Activated naive CD4-positive, alpha-beta T cell treated with anti-CD3 and anti-CD28 coated beads for 36 hours (primary cell): ENCODE measurements at places on chromosomes 1 and 21. TPM values are rescaled to one million over a fixed set of nuclear protein-coding genes. Genes with fewer than 3 reads are reported as not detected.

The FCER1A gene
- not detected for total RNA-seq

The MX2 gene
- total RNA-seq: 33.4 TPM

The ICOSLG gene
- total RNA-seq: 1.4 TPM

The ANKRD35 gene
- total RNA-seq: 0.20 TPM

The TEX38 gene
- not detected for total RNA-seq

DNA sequence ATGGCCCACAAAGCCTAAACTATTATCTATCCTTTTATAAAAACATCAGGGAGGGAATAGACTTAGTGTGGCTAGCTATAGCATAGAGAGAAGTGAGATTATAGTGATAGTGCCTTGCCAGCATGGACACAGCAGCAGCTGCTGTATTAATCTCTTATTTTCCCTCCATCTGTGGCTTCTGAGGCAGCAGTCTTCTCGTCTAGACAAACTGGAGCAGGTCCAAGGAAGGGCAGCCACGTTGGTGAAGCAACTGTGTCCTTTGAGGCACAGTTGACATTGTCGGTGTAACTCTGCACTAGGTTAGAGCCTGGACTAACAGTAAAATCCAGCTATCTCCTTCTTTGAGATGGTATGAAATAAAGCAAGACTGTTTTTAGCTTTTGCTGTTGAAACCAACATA is 131.3 kb downstream of the CACHD1 start:
- no peak overlapping the region for H3K27ac ChIP-seq
- DNase-seq: no peak
- H3K4me3 ChIP-seq: no peak overlapping the region

GRCh38 chr1:198937231-198938031 is 298.6 kb downstream of the PTPRC start:
- H3K27ac ChIP-seq: peak overlapping the region; percentile 84
- H3K4me1 ChIP-seq: peaks cover 21% of the 10 kb centered on the region
- H3K36me3 ChIP-seq: peaks cover 2% of the 10 kb centered on the region
- H3K27me3 ChIP-seq: no peaks in the 10 kb centered on the region
- H3K4me3 ChIP-seq: peak overlapping the region; percentile 89

- no peak overlapping the region for H3K4me3 ChIP-seq
- H3K27ac ChIP-seq: no peak overlapping the region
- H3K4me1 ChIP-seq: peaks cover 44% of the 10 kb centered on the region
- H3K27me3 ChIP-seq: no peaks in the 10 kb centered on the region
- no peak for DNase-seq
Observed at GRCh38 chr1:116741836-116742565, 12.2 kb upstream of the CD2 start.

DNA sequence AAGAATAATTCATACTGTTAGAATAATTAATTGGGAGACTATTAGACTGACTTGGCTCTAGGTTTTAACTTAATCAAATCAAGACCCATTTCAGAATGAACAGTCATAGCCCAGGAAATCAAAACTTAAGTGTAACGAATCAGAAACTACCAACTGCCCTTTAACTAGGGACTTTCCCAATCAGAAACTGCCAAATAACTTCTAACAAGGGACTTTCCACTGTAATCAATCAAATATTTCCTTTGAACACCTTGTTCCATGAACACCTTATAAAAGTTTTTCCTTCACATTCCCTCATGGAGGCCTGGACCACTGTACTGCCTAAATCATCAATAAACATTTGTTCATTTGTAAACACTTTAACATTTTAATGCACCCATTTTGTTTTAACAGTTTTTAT is 1054.7 kb upstream of the TMPRSS15 start:
- no peak for DNase-seq
- H3K27me3 ChIP-seq: no peaks in the 10 kb centered on the region
- H3K4me3 ChIP-seq: no peak overlapping the region
- H3K4me1 ChIP-seq: no peaks in the 10 kb centered on the region
- H3K27ac ChIP-seq: no peak overlapping the region
- H3K36me3 ChIP-seq: no peaks in the 10 kb centered on the region

DNA sequence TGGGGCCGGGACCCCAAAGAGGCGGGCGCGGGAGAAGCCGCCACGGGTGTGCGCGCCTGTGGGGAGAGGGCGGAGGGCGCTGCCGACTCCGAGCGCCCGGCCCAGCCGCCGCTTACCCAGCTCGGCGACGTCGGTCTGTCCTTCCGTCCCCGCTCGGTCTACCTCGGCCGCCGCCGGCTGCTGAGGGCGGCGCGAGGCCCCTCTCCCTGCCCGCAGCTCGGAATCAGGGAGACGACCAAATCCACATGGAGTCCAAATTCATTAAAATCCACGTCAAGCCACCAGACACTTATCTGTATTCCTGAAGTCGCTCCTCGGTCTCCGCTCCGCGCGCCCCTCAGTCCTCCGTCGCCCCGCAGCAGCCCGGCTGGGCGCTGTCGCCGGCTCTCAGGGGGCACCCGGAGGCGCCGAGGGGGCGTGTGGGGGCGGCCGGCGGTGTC is 637 bp downstream of the PLXNA2 start:
- H3K27ac ChIP-seq: no peak overlapping the region
- peaks cover 26% of the 10 kb centered on the region for H3K27me3 ChIP-seq
- peak overlapping the region; percentile 78 for H3K4me3 ChIP-seq
- H3K36me3 ChIP-seq: no peaks in the 10 kb centered on the region
- DNase-seq: no peak

DNA sequence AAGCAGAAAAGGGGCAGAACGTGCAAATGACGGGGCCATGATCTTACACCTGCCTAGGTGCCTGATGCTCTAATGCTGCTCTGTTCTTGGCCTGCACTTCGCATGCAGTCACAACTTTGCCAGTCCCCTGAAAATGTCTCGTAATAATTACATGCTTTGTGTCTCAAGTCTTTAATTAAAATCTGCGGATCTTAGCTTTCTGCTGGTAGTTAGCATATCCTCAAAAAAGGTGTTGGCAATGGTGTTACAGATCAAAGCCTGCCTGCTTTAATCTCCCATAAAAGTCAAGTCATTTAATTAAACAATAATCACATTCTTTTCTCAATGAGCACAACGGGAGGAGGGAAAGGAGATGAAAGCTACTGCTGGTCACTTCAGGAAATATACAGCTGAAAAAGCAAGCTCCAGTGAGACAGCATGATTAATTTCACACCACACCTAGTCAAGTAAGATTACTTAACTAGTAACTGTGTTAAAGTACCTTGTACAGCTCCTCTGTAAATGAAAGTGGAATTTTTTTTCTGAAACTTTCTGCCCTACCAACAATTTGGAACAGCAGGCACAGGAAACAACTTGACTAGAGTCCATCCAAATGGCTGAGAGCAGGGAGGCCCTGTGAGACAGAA is 45.8 kb downstream of the STX6 start:
- H3K36me3 ChIP-seq: peaks cover 55% of the 10 kb centered on the region
- H3K27ac ChIP-seq: no peak overlapping the region
- H3K27me3 ChIP-seq: no peaks in the 10 kb centered on the region
- DNase-seq: no peak

- no peak for DNase-seq
- H3K36me3 ChIP-seq: peaks cover 13% of the 10 kb centered on the region
- no peaks in the 10 kb centered on the region for H3K27me3 ChIP-seq
Observed at GRCh38 chr21:32499249-32500055, 85.9 kb downstream of the TCP10L start.

- no peaks in the 10 kb centered on the region for H3K4me1 ChIP-seq
- no peak overlapping the region for H3K4me3 ChIP-seq
- H3K27ac ChIP-seq: no peak overlapping the region
Observed at GRCh38 chr1:24105368-24106160, 6.4 kb downstream of the MYOM3 start.

GRCh38 chr1:64092851-64093371 is 110.5 kb upstream of the UBE2U start:
- no peaks in the 10 kb centered on the region for H3K27me3 ChIP-seq
- no peaks in the 10 kb centered on the region for H3K36me3 ChIP-seq
- H3K4me1 ChIP-seq: no peaks in the 10 kb centered on the region
- no peak overlapping the region for H3K27ac ChIP-seq

DNA sequence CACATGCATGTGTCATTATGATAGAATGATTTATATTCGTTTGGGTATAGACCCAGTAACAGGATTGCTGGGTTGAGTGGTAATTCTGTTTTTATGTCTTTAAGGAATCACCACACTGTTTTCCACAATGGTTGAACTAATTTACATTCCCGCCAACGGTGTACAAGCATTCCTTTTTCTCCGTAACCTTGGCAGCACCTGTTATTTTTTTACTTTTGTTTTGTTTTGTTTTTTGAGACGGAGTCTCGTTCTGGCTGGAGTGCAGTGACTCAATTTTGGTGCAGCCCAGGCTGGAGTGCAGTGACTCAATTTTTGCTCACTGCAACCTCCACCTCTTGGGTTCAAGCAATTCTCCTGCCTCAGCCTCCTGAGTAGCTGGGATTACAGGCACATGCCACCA is 8.5 kb upstream of the S100B start:
- H3K27ac ChIP-seq: no peak overlapping the region
- H3K4me1 ChIP-seq: peaks cover 12% of the 10 kb centered on the region
- H3K36me3 ChIP-seq: no peaks in the 10 kb centered on the region
- no peak overlapping the region for H3K4me3 ChIP-seq
- H3K27me3 ChIP-seq: no peaks in the 10 kb centered on the region
- no peak for DNase-seq

- H3K27ac ChIP-seq: no peak overlapping the region
- H3K27me3 ChIP-seq: peaks cover 2% of the 10 kb centered on the region
- DNase-seq: no peak
Observed at GRCh38 chr1:73784026-73784425, 413.9 kb downstream of the LRRIQ3 start.
